ENCODE measurements at places on chromosomes 12 and 14.
A peak's percentile ranks its signal among the peaks of the same experiment; 100 is the strongest.

- peak; percentile 83 for DNase-seq
Measured at GRCh38 chr12:70576341-70577282, 60.6 kb downstream of the PTPRB start.

- no peak for DNase-seq
Measured at GRCh38 chr14:82387699-82388098, 854.0 kb upstream of the SEL1L start.

DNA sequence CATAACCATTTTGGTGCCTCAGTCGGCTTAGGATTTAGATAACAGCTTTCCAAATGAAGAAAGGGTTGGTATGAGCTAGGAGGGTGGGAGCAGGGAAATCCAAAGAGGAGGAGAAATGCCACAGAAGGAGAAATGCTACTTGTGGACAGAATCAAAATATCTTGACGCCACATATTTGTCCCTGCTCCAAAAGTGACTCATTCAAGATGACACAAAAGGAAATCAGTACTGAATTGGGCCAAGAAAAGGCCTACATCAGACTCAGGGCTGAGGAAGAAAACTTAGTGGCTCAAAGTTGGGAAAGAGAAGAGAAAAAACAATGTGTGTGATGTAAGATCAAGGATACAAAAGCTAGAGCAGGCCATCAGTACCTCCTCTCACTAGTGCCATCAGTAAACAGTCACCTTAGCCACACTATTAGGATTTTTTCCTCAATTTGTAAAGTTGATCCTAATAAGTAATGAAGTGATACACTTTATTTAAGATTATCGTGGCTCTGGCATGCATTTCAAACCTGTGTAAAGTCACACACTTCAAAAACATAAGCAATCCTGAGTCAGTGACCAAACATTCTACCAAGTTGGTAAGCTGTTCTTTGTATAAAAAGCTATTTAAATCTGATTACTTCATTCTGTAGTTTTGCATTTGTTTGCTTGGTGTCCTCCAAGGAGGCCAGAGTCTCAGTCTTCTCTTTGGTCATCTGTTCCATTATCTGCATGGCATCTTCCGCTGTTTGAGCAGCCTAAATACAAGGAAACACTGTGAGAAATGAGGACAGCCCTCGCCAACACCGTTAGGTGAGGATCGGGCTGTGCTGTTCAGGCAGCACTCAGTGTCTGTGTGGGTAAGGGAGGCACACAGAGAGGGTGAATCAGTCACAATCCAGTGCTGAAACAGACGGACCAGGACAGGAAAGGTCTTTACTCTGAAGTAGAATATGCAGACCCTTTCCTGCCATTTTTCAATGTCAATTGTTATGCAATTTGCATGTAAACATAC is 52.6 kb upstream of the VPS33A start:
- DNase-seq, result peak; percentile 66

DNA sequence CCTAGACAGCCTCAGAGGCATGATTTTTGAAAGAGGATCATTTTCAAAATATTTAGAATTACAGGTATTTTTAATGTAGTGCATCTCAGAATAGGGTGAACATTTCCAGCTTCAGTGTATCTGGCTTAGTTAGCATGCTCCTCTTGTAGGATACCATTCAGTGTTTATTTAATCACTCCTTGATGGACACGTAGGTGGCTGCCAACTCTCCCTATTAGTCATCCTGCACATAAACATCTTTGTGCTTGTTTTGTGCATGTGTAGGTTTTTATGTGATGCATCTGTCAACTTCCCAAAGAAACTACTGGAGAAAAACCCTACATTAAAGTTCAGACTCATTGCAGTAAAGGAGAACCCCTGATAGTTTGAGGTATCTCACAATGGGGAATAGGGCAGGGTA is 52.5 kb upstream of the RBM19 start:
- no peak for DNase-seq

DNA sequence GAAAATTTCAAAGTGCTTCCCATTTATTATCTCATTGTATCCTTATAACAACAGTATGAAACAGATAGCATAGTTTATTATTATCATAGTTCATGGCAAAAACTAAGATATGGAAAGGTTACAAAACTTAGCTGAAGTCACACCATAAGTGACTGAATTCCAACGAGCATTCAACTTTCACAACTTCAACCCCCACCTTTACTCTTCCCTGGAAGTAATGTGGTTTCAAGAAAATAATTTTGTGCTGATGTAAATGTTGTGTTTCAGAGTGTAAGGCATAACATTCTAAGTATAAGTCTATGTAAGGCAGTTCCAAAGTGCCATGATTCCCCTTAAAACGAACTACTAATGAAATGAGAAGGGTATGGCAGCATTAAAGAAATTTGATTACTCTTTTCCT is 454.5 kb downstream of the BCAT1 start:
- DNase-seq, result no peak

DNA sequence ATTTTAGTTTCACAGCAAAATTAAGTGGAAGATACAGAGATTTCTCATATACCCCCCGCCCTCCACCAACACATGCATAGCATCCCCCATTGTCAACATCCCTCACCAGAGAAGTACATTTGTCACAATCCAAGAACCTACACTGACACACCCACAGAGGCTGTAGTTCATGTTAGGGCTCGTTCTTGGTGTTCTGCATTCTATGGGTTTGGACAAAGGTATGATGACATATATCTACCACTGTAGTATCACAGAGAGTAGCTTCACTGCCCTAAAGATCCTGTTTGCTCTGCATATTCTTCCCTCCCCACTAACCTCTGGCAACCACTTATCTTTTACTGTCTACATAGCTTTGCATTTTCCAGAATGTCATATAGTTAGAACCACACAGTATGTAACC is 444.6 kb upstream of the DCN start:
- no peak for DNase-seq

GRCh38 chr14:95387826-95388445 is 68.2 kb upstream of the CLMN start:
- DNase-seq, result no peak

DNA sequence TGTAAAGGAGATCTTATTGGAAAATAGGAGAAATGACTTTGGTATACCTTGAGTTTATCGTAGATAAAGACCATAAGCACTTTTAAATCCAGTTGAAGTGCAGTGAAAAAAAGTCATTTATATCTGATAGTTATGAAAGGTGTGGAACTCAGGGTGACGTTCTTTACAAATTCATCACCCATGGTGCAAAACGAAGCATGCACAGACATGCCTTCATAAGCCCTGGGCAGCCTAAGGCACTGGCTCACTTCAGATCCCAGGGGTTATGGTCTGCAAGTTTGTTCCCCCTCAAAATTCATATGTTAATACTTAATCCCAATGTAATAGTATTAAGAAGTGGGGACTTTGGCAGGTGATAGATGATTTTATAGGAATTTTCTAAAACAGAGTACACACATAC is 1216.4 kb upstream of the USP15 start:
- no peak for DNase-seq

DNA sequence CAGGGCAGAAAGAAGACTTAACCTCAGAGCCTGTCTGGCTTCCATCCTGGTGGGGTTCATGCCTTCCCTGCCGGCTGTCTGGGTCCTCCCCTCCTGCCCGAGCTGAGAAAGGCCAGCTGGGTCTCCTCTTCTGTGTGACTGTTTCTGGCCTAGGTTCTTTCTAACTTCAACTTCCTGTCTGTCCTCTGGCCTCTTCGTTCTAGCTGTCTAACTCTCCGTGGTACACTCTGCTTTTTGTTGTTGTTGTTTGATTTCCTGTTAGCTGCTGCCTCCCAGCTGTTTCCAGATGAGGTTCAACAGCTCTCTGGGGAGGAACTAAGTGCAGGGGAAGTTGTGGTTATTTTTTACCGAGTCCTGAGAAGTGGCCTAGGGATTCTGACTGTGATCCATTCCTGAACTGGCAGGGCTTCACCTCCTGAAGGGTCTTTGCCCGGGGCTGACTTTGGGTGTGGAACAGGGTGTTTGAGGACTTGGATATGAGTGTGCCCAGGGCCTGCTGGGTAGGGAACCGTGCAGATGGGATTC is 3.2 kb downstream of the MLXIP start:
- DNase-seq, result no peak

- no peak for DNase-seq
Measured at GRCh38 chr12:130405332-130405731, 67.6 kb downstream of the PIWIL1 start.

DNA sequence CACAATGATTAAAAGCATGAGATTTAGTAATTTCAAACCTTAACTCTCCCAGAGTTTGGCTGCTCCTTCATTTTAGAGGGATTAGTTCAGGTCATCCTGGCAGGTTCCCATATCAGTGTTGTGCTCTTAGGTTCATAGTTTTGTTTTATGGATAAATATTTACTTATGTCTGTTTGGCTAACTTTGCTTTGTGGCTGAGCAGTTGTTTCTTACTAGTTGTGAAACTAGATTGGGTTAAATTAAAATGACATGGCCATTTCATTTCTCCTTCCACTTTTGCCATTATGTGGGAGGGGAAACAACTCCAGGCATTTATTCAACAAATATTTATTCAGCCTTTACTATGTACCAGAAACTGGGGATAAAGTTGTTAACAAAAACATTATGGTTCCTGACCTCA is 158.8 kb downstream of the TMTC3 start:
- DNase-seq, result no peak

GRCh38 chr12:88693837-88694445 is 113.7 kb upstream of the KITLG start:
- DNase-seq, result no peak

DNA sequence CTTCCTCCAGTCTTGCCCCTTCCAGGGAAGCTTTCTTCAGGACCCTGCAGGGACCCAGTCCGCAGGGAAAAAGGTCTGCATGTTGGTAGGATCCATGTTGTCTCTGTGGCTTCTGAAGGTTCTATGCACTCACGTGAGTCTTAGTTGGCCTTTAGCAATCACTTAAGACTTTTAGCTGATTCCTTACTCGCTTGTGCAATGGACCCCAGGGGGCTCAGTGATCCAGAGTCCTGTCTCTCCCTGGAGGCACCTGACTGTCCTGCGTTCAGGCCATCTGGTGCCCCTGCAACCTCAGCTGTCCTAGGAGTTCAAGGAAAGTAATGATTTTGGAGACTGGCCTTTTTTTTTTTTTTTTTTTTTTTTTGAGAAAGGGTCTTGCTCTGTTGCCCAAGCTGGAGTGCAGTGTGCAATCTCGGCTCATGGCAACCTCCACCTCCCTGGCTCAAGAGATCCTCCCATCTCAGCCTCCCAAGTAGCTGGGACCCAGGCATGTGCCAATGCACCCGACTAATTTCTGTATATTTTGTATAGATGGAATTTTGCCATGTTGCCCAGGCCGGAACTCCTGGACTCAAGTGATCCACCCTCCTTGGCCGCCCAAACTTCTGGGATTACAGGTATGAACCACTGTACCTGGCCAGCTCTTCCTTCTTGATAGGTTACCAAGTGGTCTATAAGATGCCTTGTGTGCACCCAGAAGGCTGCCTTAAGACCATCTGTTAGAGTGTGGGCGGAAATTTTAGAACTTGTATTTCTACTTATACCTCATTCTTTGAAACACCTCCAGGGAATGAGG is 4.6 kb downstream of the IFI27L2 start:
- DNase-seq, result no peak

DNA sequence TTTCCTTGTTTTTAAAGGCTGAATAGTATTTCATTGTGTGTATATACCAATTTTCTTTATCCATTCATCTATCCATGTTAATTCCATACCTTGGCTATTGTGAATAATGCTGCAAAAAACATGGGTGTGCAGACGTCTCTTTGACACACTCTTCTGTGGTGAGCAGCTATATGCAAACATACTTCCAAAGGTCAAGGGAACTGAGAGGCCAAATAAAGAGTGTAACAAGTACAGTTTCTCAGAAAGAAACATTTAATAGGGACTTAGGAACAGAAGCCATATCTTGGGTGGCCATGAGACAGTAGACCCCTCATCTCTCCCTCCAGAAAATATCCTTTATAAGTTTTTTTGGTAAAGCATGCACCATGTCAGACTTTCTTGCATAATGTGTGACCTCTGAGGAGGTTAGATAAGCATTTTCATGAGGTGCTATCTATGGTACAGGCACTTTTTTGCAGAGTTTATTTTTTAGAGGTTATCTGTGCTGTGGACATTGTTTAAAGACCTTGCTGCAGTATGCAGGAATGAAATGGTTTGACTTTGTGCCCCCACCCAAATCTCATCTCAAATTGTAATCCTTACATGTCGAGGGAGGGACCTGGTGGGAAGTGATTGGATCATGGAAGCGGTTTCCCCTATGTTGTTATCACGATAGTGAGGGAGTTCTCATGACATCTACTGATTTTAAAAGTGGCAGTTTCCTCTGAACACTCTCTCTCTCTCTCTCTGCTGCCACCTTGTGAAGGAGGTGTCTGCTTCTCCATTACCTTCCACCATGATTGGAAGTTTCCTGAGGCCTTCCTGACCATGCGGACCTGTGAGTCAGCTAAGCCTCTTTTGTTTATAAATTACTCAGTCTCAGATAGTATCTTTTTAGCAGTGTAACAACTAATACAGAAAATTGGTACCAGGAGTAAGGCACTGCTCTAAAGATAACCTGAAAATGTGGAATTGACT is 1202.3 kb downstream of the GALC start:
- DNase-seq, result no peak

DNA sequence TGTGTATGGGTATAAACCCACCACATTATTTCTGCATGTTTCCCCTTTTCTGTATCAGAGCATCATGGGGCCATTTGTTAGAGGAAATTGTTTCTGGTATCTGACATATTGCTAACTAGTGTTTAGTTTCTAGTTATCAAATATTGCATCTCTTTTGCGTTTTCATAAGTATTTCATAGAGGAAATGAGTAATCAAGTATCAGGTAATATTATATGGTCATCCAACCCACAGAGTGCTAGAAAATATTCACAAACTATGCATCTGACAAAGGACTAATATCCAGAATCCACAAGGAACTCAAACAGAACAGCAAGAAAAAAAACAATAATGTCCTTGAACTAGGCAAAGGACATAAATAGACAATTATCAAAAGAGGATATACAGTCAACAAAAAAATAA is 258.9 kb upstream of the LRIG3 start:
- no peak for DNase-seq

DNA sequence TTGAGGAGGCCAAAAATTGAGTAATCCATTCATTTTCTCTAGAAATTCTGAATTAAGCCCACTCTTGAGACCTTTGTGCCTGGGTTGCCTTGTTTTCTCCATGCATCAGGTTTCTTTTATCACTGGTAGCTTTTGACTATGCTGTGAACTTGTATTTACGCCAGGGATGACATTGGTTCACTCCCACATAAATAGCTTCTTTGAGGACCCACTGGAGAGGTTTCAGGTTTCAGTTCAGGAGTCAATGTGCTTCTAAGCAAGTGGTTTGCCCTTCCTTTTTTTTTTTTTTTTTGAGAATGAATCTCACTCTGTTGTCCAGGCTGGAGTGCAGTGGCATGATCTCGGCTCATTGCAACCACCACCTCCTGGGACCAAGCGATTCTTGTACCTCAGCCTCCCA is 10.2 kb upstream of the SLC17A8 start:
- no peak for DNase-seq

- no peak for DNase-seq
Measured at GRCh38 chr12:112025808-112026375, 12.7 kb downstream of the ERP29 start.

GRCh38 chr12:116969615-116970585 is 59.1 kb downstream of the FBXW8 start:
- DNase-seq, result no peak

DNA sequence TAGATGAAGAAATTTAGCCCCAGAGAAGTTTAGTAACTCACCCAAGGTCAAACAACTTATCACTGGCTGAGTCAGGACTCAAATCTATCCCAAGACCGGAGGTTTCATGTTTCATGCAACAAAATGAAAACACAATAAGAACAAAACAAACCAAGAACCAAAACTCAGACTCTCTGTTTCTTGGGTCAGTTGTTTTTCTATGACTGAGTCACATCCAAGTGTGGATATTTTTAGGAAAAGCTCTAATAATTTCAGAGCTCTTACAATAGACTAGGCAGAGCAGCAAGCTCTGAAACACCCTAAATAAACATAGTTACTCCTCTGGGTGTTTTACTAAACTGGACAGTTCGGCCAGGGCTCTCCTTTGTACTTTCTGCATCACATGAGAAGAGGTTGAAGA is 87.6 kb upstream of the PRB2 start:
- no peak for DNase-seq
